Mucosa of descending colon (tissue), 3 donors: ENCODE measurements at places on chromosomes 7 and 10. TPM values are rescaled to one million over a fixed set of nuclear protein-coding genes. Genes with fewer than 3 reads are reported as not detected.

DNA sequence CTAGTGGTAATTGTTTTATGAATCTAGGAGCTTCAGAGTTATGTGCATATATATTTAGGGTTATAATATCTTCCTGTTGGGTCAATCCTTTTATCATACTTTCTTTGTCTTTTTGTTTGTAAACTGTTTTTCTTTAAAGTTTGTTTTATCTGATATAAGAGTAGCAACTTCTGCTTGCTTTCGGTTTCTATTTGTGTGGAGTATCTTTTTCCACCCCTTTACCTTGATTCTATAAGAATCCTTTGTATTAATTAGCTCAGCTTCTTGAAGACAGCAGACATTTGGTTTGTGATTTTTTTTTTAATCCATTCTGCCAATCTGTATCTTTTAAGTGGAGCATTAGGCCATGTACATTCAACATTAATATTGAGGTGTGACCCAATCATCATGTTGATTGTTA lies 9.3 kb downstream of the CASP7 start:
- DNase-seq = no peak

- no peak for DNase-seq
Measured at GRCh38 chr7:101442426-101443070, 79.9 kb downstream of the COL26A1 start.

- DNase-seq = no peak
Measured at GRCh38 chr7:4003503-4003902, 678.6 kb upstream of the FOXK1 start.

DNA sequence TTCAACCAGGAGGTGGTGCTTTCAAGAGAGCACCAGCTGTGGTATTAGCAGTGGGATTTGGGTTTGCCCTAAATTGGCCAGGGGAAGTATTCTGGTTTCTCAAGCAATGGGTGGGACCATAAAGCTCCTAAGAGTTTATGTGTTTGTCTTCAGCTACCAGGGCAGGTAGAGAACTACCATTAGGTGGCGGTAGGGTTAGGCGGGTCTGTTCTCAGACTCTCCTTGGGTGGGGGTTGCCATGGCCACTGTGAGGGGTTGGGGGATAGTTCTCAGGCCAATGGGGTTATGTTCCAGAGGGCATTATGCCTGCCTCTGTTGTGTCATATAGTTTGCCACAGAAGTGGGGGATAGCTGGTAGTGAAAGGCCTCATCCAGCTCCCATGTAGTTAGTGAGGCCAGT lies 47.7 kb upstream of the BICC1 start:
- DNase-seq = no peak

SEMA3C gene
- total RNA-seq = 150 TPM
